ENCODE measurements at places on chromosomes 12 and 14.

DNA sequence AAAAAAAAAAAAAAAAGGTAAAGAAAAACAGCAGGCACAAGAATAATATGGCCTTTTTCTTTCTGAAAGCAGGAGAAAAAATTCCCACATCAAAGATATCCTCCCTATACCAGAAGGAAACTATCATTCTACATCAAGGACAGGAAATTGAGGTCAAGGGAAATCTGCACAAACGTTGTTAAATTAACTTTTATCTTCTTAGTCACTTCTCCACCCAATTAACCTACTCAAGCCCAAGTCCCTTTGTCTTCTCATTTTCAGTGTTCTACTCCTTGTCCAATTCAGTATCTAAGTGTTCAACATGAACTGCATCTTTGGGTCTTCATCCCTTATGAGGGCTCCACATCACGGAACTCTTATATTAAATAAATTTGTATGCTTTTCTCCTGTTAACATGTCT is 15.7 kb downstream of the NDUFA12 start:
- no peak for DNase-seq

- DNase-seq, result no peak
Observed at GRCh38 chr14:96265383-96266095, 9.5 kb downstream of the BDKRB1 start.

DNA sequence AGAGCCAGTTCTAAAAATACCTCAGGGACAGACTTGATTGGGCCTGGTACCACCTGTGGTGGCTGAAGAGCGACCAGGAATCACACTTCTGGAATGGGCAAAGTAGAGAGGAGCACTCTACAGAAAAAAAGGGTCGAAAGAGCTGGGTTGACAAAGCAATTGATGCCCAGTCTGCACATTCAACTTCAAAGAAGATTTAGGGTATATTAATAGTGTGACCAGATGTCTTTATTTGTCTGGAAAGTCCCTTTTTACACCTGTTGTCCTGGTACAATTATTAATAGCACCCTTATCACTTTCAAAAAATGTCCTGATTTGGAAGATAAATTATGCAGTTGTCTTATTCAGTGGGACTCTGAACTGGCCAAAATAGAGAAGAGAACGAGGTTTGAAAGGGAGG is 137.5 kb downstream of the DYRK2 start:
- no peak for DNase-seq

DNA sequence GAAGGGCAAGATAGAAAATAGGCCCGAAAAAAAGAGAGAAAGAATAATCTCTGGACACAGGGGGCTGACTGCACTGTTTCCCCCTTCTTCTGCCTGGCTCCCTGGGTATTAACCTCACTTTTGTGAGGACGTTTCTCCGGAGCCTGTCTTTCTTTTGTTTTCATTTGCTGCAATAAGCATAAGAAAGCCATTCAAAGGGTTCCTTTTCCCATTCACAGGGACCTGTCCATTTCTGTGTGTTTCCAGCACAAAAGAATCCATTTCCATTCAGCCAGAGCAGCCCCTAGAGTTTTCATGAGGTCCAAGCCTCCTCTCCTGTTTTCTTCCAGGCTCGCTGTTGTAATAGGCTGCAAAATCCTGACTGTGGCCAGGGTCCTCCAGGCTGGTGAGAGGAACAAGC is 16.8 kb downstream of the PLXNC1 start:
- DNase-seq, result no peak

DNA sequence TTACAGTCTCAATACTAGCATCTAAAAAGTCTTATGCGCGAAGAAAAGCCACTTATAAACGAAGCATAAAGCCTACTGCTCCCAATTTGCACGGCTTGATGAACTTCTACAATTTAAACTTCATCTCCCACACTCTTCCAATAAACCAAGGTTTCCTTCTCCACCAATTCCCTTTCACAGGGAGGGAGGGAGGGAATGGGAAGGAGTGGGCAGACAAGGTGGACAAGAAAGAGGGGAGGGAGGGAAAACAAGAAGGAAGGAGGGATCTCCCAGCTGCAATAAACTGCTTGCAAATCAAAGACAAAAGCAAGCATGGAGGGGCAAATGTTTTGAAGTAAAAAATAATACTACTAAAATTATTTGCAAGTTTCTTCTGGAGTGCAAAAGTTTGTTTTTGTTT is 64.5 kb downstream of the MED13L start:
- no peak for DNase-seq
